ENCODE measurements at places on chromosomes 12 and 14. TPM values are rescaled to one million over a fixed set of nuclear protein-coding genes. Genes with fewer than 3 reads are reported as not detected.

DNA sequence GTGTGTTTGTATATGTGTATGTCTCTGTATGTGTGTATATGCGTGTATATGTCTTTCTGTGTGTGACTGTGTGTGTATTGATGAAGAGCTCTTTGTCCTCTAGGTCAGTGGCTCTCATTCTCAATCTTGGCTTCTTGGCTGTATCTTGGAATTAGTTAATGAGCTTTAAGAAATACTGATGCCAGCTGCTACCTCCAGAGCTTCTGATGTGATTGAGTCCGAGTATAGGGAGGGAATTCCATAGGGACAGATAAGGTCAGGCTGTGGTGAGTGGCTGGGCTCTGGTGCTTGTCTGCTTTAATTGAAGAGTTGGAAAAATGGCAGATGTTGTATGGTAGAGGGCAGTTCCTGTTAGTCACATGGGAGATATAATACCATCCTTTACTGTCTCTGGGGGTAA, 140.1 kb downstream of the C12orf75 start:
- no peak for DNase-seq

DNA sequence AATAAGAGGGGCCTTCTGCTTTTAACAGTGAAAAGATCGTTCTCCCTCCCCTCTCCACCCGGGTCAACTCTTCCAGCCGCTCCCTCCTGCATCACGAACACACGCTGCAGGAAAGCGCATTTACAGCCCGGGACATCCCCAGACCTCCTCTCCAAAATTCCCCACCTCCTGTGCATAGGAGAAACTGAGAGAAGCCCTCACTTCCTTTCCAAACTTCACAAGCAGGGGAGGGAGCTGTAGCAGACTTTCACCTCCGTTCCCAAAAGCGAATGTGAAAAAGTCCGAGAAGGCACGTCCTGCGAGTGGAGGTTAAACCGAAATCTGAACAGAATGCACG, 513 bp downstream of the BCAT1 start:
- DNase-seq, result peak; percentile 44

DNA sequence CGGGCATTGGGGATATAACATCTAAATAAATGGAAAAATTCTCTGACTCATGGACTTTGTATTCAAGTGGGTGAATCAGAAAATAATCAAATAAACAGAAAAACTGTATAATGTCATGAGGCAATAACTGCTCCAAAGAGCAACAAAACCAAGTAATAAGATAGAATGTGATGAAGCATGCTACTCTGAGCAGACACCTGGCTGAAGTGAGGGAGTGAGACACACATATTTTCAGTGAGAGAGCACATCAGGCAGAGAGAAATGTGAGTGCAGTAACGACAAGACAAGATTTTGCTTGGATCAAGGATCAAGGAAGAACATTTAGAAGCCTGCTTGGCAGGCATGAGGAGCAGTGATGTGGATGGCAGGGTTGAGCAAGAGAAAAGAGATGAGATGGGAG, 75.8 kb upstream of the CCDC91 start:
- no peak for DNase-seq

DNA sequence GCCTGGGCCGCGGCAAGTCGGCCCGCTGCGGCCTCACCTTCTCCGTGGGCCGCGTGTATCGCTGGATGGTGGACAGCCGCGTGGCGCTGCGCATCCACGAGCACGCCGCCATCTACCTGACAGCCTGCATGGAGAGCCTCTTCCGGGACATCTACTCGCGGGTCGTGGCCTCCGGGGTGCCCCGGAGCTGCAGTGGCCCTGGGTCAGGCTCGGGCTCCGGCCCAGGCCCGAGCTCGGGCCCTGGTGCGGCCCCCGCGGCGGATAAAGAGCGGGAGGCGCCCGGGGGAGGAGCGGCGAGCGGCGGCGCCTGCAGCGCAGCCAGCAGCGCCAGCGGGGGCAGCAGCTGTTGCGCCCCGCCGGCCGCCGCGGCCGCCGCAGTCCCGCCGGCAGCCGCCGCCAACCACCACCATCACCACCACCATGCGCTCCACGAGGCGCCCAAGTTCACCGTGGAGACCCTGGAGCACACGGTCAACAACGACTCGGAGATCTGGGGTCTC, 226.2 kb upstream of the CRY1 start:
- peak; percentile 70 for DNase-seq

DNA sequence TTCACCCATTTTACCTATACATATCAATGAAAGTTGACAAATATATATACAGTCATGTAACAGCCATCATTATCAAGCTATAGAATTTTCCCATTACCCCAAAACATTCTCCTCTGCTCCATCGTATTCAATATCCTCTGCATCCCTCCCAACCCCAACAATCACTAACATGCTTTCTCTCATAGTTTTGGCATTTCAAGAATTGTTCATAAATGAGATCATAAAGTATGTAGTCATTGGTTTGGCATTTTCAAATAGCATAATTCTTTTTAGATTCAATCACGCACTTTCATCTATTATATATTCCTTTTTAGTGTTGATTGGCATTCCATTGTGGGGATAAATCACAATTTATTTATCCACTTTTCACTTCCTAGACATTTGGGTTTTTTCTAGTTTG, 866.0 kb upstream of the TMEM132C start:
- DNase-seq, result no peak

GRCh38 chr12:54641554-54641953, 6.6 kb downstream of the DCD start:
- no peak for DNase-seq

GRCh38 chr12:43835264-43835655, 621 bp upstream of the TMEM117 start:
- DNase-seq, result no peak

DNA sequence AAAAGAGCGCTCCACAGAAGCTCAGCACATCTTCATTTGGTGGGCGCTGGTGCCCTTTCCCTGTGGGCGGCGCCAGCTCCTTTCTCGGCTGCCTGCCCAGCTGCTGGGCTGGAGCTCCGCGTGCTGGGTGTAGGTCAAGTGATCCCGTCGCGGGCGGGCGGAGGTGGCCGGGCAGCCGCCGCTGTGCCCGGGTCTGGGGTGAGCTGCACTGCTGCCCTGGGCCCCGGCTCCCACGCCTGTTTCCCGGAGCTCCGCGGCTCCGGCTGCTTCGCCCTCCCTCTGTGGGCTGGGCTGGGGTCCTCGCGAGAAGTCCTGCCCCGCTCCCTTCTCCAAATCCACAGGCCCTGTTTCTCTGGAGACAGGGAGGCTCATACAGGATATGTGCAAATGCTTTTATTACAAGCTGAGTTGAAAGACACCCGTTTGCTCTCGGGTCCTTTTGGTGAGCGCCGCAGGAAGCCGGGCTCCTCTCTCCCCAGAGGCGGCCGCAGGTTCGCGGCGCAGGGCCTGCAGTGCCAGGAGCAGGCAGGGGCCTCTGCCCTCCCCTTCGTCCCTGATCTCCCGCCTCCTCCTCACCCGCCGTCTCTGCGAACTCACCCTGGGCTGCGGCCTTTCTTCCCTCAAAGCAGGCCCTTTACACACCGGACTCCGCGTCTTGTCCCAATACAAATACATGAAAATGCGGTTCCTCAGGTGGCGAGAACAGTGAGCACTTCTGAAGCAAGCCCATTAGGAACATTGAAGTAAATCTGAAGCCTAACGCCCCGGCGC, 67.8 kb upstream of the CAPRIN2 start:
- DNase-seq, result peak; percentile 64

DNA sequence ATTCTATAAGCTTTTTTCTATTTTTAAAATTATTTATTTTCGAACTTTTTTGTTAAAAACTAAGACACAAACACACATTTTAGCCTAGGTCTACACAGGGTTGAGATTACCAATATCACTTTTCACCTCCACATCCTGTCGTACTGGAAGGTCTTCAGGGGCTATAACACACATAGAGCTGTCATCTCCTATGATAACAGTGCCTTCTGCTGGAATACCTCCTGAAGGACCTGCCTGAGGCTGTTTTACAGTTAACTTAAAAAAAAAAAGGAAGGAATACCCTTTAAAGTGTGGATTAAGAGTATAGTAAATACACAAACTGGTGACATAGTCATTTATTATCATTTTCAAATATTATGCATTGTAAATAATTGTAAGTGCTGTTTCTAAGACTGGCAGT, 43.0 kb downstream of the RASSF8 start:
- DNase-seq, result no peak

- no peak for DNase-seq
These were observed 280.6 kb upstream of the CLEC14A start for GRCh38 chr14:38536376-38537038.

- no peak for DNase-seq
These were observed 326.1 kb downstream of the PDZRN4 start for GRCh38 chr12:41514021-41514777.

DNA sequence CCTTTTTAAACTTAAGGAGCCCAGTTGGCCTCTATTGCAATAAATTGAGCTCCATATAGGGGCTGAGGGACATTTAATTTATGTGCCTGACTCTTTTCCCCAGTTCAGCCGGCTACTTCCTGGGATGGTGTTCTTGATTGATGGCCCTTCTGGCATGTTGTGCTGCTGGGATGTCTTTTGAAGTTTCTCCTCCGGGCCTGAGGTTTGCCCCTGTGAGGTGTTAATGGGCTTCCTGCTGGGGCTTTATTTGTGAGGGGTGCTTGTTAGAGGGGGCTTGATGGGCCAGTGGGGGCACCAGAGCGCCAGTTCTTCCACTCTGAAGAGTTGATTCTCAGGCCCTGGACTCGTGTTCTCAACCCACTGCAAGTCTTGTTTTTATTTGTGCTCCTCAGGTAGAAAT, 69.6 kb downstream of the CHST11 start:
- no peak for DNase-seq

- DNase-seq, result no peak
These were observed 7.6 kb downstream of the TMEM121 start for GRCh38 chr14:105533811-105534498.

GRCh38 chr12:120529641-120530417, 871 bp upstream of the COQ5 start:
- no peak for DNase-seq

DNA sequence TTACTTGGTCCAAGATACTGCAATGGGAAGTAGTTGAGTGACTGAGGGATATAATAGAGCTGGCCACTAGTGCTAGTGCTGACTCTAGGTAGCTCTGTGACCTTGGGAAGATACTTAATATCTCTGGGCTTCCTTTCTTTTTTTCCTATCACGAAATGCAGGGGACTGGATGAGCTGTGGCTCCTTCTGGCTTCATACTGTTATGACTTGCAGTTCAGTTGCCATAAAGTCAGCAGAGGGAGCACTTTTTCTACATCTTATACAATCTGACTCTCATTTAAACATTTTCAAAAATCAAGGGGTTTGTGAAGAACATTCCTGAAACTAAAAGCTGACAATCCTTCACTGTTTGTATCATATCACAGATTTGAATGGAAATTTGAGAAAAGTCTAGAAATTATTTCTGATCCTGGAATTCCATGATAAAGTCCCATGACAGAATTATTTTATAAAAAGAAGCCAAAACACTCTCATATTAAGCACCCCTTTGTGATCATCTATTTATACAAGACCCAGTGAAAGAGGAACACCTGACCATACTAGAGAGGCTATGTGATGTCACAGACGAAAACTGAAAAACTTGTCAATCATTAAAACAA, 5.3 kb downstream of the BHLHE41 start:
- DNase-seq, result no peak

DNA sequence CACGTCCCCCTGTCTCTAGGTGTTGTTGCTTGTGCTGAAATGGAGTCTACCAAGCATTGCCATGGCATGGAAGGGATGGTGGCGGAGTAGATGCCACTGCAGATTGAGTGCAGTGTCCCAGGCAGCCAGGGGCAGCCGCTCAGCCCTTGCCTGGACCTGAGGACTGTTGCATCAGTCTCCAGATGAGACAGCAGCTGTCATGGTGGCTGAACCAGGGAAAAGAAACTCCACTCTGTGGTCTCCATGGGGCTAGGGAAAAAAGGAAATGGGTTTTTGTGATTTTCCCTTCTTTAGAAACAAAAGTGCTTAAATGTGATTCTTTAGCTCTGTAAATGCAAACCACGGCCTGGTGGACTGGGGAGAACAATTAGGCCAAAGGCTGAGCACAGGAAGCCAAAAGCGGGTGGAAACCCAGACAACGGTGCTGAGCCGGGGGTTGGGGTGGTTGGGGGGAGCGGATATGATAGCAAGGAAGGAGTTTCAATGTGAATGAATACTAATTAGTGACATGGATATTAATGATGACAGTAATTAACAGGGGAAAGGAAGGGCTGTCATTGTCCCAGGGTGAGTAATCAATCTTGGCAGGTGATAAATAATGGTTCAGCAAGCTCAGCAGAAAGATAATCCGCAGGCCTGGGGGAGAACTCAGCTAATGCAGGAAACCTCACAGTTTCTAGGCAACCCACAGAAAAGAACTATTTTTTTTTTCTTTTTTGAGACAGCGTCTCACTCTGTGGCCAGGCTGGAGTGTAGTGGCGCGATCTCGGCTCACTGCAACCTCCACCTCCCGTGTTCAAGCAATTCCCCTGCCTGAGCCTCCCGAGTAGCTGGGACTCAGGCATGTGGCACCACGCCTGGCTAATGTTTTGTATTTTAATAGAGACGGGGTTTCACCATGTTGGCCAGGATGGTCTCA, 442.6 kb downstream of the DPF3 start:
- DNase-seq, result peak; percentile 65

DNA sequence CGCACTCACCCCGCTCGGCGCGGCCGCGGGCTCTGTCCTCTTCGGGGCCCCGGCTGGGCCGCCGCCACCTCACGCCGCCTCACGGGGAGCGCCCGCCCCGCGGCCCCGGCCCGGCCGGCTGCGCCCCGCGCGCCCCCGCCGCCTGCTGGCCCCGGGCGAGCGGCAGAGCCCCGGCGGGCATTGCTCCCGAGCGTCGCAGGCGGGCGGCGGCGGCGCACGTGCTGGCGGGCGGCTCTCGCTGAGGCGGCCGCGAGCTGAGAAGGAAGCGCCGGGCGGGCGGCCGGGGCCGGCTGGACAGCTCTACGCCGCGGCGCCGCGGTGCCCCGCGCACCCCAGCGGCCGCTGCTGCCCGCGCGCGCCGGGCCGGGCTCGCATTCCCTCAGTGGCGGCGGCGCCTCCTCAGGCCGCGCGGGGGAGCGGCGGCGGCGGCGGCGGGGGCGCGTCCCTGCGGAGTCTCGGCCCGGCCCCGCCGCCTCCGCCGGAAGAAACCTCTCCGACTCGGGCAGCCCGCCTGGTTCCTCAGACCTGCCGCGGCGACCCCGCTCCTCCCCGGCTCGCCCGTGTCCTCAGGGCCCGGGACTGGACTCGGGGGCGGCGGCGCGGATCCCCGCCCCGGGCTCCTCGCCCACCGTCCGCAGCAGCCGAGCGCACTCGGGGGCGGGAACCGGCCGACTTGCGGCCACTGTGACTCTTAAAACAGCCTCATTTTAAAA, at the start of gene PITPNM2:
PITPNM2 (minus strand) TSS at position 347 of the 713 bp plus-strand sequence. CDS start 116,500 bp downstream, outside the sequence.
- DNase-seq, result peak; percentile 83

OAS3 gene
- 221 TPM for total RNA-seq

APOLD1 gene
- total RNA-seq, result 12.1 TPM

SRRM4 gene
- not detected for total RNA-seq

INSM2 gene
- total RNA-seq, result not detected

SLCO1B1 gene
- total RNA-seq, result not detected

FAM181A gene
- total RNA-seq, result not detected

TAS2R30 gene
- total RNA-seq, result 3.3 TPM

TMEM121 gene
- 8.1 TPM for total RNA-seq

ALG10 gene
- 22.3 TPM for total RNA-seq

NKX2-1 gene
- total RNA-seq, result not detected

ADAM21 gene
- not detected for total RNA-seq

MYH6 gene
- total RNA-seq, result not detected

DYNLL1 gene
- 153 TPM for total RNA-seq

CLEC2A gene
- total RNA-seq, result not detected

All from activated naive CD8-positive, alpha-beta T cell treated with anti-CD3 and anti-CD28 coated beads, Interleukin-2, amount 10 ng/mL, durations not matched to agents 7 days and 5 days (primary cell).